ENCODE measurements at places on chromosomes 5 and 9. TPM values are rescaled to one million over a fixed set of nuclear protein-coding genes. Genes with fewer than 3 reads are reported as not detected.

The IFNB1 gene
- not detected for total RNA-seq

The CA9 gene
- total RNA-seq: not detected

The GAS1 gene
- total RNA-seq: 17.3 TPM

The EFNA5 gene
- 10.2 TPM for total RNA-seq

The C5orf34 gene
- 1.4 TPM for total RNA-seq

The ADRB2 gene
- 26.4 TPM for total RNA-seq

The DBH gene
- not detected for total RNA-seq

DNA sequence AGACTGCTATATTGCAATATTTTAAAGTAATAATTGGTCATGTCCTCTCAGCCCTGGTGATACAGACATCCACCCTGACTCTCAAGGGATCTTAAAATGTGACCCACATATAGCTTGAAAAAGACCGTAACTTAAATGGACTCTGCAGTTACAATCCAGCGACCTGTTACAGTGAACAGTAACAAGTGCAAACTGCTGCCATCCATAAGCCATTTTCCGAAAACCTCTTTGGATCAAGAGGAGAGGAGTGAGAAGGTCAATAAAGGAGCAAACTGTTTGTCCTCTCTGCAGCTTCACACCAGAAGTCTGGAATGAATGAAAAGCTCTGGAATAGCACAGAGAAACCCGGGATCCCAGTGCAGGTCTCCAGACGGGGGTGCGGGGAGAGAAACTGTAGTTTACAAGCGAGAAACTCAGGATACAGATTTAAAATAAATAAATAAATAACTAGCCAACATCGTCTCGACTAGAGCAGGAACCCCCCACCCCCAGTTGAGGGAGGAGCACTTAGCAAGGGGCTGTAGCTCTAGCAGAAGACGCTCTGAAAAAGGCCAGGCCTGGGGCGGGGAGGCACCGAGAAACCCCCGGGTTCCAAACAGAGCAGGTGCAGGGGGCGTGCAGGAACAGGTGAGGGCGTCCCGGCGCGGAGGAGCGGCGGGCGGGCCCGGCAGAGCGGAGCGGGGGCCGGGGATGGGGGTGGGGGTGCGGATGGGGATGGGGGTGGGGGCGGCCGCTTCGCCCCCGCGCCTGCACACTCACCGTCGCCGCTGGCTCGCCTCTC, 572 bp downstream of the ZDHHC21 start:
- peaks cover 16% of the 10 kb centered on the region for H3K4me1 ChIP-seq
- H3K27ac ChIP-seq: peak overlapping the region; percentile 72
- no peak for DNase-seq
- H3K27me3 ChIP-seq: no peaks in the 10 kb centered on the region

- no peaks in the 10 kb centered on the region for H3K27me3 ChIP-seq
- no peak for DNase-seq
- no peaks in the 10 kb centered on the region for H3K4me1 ChIP-seq
- no peak overlapping the region for H3K4me3 ChIP-seq
Observed at GRCh38 chr9:95336281-95336680, 18.8 kb upstream of the FANCC start.

DNA sequence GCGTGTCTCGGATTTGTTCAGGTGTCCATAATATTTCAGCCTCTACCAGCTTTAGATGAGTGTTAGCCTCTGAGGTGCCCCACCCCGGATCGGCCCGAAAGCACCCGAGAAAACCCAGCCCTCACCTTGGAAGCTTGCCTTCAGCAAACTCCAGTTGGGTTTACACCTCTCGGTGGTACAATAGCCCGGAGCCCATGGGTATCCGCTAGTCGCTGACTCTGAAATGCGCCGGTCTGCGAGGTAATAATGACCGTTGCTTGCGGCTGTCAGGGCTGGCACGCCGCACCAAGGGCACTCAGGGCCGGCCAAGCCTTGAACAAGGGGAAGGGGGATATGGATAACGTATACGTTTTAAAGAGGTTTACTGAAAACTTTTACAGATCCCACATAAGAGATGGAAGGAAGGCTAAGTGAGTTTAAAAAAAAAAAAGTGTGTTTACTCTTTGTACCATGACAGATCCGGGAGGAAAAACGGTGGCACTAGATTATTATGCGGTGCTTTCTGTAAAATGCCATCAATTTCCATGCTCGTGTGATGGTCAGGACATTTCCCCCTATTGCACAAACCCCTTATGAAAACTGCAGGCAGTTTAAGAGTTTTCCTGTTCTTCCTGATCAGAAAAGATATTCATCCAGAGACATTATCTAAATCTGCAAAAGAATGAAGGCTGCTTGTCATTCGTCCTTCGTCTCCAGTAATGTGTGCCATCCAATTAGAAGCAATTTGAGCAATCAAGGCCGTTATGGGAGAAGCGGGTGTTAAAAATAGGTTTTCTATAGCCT, 124.2 kb downstream of the TMEM161B start:
- DNase-seq: no peak
- peaks cover 30% of the 10 kb centered on the region for H3K27me3 ChIP-seq
- no peaks in the 10 kb centered on the region for H3K36me3 ChIP-seq

GRCh38 chr5:103128202-103128601, 8.1 kb downstream of the PPIP5K2 start:
- no peaks in the 10 kb centered on the region for H3K36me3 ChIP-seq
- no peaks in the 10 kb centered on the region for H3K4me1 ChIP-seq
- no peak for DNase-seq
- no peaks in the 10 kb centered on the region for H3K27me3 ChIP-seq

- H3K36me3 ChIP-seq: peaks cover 37% of the 10 kb centered on the region
- H3K27ac ChIP-seq: peak overlapping the region; percentile 68
- H3K27me3 ChIP-seq: no peaks in the 10 kb centered on the region
- DNase-seq: peak; percentile 97
- no peak overlapping the region for H3K4me3 ChIP-seq
Observed at GRCh38 chr9:93119953-93120845, 13.9 kb downstream of the NINJ1 start.

GRCh38 chr9:77807281-77807683, 159.2 kb upstream of the GNA14 start:
- H3K27me3 ChIP-seq: no peaks in the 10 kb centered on the region
- H3K36me3 ChIP-seq: peaks cover 15% of the 10 kb centered on the region
- peaks cover 41% of the 10 kb centered on the region for H3K4me1 ChIP-seq
- no peak overlapping the region for H3K4me3 ChIP-seq

- DNase-seq: no peak
- H3K4me1 ChIP-seq: no peaks in the 10 kb centered on the region
- no peaks in the 10 kb centered on the region for H3K27me3 ChIP-seq
- H3K4me3 ChIP-seq: no peak overlapping the region
- no peaks in the 10 kb centered on the region for H3K36me3 ChIP-seq
Observed at GRCh38 chr5:27208051-27208450, 169.7 kb upstream of the CDH9 start.
